MV-4-11 (cell line): ENCODE measurements at places on chromosomes 11 and 22.
A peak's percentile ranks its signal among the peaks of the same experiment; 100 is the strongest.

DNA sequence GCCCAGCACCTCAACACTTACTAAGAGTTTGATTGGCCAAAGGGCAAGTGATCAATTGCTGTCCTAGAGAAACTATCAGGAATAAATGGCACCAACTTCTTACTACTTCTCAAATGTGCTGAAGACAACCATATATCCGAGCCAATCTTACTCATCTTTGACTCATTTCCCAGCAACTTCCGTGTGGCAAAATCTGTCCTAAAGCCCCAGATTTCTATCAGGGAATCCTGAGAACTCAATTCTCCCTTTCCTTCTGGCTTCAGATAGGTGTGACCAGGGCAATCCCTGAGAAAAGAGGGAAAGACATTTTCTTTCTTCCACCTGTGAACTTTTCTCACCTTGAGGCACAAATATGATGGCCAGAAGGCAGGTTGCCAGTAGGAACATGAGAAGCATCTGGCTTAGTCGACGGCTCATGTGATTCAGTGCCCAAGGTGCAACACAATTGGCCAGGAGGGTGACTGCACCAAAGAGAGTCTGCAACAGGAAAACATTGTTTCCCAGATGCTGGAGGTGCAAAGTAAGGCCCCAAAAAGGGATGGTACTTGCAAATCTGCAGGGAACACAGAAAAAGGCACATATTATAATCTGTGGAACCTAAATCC is 21.8 kb upstream of the SLC22A24 start:
- DNase-seq = no peak

DNA sequence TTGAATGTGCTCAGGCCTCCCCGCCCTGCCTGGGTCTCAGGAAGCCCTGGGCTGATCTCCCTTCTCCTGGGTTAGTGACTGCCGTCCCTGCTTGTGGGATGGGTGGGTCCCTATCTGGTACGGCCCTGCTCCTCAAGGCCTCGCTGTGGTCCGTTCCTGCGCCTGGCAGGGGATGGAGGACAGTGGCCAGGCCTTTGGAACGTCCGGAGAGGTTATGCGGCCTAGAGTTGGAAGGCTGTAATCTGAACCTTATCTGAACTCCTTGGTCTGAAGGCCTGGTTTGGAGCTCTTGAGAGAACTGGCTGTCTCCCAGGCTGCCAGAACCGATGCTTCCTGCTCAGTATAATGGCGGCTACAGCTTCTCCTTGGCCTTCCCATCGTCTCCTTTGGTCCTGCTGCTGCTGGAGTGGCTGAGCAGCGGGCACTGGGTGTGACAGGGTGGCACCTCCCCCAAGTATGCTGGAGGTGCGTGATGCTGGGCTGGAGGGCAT is 72.8 kb downstream of the FLI1 start:
- DNase-seq = no peak

DNA sequence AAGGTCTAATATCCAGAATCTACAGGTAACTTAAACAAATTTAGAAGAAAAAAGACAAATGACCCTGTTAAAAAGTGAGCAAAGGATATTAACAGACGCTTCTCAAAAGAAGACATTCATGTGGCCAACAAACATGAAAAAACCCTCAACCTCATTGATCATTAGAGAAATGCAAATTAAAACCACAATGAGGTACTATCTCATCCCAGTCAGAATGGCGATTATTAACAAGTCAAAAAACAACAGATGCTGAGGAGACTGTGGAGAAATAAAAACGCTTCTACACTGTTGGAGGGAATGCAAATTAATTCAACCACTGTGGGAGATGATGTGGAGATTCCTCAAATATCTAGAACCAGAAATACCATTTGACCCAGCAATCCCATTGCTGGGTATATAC is 67.2 kb downstream of the SLC17A6 start:
- no peak for DNase-seq

DNA sequence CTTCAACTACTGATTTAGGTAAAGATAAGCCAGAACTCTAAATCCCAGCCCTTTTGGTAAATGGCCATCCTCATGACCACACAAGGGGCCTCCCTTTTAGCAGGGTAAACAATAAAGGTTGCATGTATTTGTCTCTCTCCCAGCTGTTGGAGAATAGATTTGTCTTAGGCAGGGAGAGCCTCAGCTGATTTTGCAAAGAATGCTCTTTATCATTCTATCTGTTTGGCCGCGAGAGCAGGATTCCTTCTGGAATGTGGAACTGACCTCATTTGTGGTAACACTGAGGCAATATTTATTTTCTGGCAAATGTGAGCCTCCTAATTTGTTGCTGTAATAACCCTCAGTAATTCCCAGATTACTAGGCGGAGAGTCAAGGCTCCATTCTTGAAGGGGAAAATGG is 15.3 kb downstream of the PTS start:
- no peak for DNase-seq

DNA sequence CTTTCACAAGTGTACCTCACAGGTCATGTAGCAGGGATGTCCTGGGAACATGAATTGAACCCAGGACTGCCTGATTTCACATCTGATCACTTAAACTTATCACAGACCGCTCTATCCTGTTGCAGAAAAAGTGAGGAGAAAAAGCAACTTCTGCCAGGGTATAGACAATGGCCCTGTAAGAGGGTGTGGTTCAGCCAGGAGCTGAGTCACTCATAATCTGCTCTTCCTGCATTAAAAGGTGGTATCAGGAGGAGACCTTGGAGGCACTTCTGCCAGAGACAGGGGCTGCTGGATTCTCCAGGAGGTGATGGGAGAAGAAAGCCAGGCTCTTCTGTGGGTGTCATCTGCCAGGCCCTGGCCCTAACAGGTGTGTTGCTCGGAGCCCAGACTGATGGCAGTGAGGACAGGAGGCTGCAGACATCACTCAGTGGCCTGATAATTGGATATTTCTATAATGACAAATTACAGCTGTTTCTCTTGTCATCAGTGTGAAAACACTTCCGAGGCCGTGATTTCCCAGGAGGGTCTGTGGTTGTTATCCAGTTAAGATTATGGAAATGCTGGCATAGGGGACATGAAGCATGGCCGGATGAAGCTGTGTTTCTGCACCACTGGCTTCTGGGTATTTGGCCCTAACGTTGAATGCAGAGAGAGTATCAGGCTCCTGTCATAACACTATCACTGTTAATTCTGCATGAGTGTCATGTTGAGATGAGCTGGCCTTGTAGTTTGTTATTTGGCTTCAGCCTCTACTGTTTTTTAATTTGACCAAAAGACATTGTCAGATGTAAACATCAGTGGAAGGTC is 125.1 kb upstream of the ZBED5 start:
- no peak for DNase-seq

DNA sequence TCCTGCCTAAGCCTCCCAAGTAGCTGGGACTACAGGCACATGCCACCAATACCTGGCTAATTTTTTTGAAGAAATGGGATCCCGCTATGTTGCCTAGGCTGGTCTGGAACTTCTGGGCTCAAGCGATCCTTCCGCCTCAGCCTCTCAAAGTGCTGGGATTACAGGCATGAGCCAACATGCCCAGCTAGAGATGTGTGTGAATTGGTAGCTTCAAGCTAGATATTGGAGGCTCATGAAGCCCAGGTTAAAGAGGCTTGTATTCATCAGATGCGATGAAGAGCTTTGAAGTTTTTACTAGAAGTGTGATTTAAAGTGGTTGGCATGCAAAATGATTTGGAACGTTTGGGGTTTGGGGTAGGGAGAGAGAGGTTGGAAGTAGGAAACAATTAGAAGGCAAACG is 19.6 kb downstream of the NF2 start:
- no peak for DNase-seq

DNA sequence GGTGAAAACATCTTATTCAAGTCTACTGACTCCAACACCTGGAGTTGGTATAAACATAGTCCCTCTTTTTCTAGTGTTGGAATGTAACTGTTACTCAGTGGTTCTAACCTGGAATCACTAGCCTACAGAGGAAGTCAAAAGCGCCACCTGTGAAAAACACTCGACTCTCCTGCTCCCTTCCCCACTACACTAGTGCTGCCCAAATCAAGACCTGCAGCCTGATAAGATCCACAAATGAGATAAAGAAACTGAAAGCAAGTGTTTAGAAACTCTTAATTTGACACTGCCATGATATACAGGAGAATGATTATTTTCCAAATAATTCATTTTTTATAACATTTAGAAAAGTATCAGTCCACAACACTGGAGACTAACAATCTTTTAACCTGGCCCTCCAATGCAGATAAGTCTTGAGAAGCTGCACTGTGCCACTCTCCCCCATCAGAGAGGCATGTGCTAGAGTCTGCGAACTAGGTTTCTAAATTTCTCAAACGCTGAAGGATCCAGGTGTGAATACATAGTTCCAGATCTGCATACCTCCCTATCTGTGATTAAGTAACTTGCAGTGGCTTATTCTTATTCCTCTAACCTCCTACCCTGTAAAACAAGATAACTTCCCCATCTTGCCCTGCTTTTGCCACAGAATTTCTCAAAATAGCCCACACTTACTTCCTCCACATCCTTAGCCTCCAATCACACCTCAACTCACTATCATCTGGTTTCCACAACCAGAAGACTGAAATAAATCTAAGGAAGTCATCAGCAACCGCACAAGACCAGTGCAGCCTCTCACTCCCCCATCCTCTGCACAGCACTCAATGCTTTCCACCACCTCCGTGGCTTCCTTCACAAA is 88.1 kb downstream of the RRAS2 start:
- peak; percentile 98 for DNase-seq

- no peak for DNase-seq
Measured at GRCh38 chr11:66651016-66651415, 12.5 kb downstream of the RBM4 start.
